Regular cardiac myocyte (primary cell): ENCODE measurements at places on chromosomes 3 and 15. TPM values are rescaled to one million over a fixed set of nuclear protein-coding genes. Genes with fewer than 3 reads are reported as not detected.

The FRMD5 gene
- 8.6 and 14.9 TPM in 2 replicates for total RNA-seq

The ZIC4 gene
- not detected in 2 replicates for total RNA-seq

The PLA2G4D gene
- under 0.01 TPM in 1 of 2 replicates, not detected in the other for total RNA-seq

The MITF gene
- total RNA-seq, result 5.8 and 8.5 TPM in 2 replicates

The PP2D1 gene
- total RNA-seq, result not detected in 2 replicates

The CLDN18 gene
- not detected in 2 replicates for total RNA-seq

The SLC51A gene
- not detected in 2 replicates for total RNA-seq

The MEX3B gene
- total RNA-seq, result 8.6 and 16.9 TPM in 2 replicates
